ENCODE measurements at places on chromosomes 1 and 21.

- no peak for DNase-seq
These were observed 39.5 kb downstream of the TOR3A start for GRCh38 chr1:179121159-179121938.

- no peak for DNase-seq
These were observed 26.8 kb upstream of the CNN3 start for GRCh38 chr1:94953746-94954145.

DNA sequence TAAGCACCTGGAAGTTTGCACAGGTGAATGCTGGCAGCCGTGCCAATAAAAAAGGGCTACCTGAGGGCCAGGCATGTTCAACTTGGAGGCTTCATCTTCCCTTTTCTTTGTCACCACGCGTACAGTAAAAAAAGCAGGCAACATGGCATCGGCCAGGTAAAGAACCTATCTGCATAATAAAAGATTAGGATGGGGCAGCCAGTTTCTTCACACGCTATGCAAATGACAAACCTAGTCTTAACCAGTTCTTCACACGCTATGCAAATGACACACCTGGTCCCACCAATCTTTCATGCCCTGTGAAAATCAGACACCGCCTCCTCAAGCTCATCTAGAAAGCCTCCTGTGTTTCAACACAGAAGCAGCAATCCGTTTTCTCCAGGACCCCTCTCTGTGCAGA, 413.4 kb downstream of the HLX start:
- DNase-seq = no peak

- no peak for DNase-seq
These were observed 19.3 kb downstream of the DMRTB1 start for GRCh38 chr1:53478502-53478818.

GRCh38 chr1:109817881-109818270, 54.2 kb upstream of the EPS8L3 start:
- no peak for DNase-seq

DNA sequence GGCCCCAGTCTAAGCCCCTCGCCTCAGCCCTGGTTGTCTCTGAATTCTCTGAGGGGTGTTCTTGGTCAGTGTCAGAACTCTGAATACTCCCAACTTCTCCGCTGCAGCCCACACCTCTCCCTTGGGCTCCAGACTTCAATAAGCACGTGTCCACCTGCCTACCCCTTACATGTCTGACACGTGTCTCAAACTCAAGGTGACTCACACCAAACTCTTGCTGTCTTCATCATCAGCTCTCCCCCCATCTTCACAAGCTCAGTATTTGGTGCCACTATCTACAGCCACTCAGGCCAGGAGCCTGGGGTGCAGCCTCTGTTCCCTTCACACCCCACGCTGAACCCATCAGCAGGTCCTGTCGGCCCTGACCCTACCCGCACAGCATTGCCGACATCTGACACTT, 18.8 kb upstream of the UBXN10 start:
- no peak for DNase-seq

DNA sequence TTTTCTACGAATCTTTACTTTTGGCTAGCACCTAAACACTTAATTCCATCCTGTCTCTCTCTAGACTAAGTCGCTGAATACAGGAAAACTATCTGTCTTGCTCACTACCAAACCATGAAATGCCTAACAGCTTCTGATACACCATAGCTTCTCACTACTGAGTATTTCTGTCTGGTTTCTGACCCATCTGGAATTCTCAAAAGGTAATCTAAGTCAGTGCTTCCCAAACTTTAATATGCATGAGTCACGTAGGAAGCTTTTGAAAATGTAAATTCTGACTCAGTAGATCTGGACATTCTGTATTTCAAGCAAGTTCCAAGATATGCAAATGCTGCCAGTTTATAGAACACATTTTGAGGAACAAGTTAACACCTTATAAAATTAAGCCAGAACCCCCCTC, 9.2 kb upstream of the OVGP1 start:
- no peak for DNase-seq

DNA sequence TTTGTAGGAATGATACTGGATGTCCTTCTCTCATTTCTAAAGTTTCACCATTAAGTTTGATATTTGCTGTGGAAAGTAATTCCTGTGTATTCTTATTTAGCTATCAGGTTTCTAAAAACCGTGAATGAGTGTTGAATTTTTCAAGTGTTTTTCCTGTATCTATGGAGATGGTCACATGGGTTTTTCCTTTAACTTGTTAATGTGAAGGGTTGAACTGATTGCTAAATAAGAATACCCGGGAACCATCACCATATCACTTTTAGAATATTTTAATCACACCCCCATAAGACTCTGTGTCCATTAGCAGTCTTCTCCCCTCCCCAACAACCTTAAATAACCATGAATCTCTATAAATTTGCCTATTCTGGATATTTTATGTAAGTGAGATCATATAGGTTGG, 16.5 kb upstream of the ASAP3 start:
- no peak for DNase-seq

DNA sequence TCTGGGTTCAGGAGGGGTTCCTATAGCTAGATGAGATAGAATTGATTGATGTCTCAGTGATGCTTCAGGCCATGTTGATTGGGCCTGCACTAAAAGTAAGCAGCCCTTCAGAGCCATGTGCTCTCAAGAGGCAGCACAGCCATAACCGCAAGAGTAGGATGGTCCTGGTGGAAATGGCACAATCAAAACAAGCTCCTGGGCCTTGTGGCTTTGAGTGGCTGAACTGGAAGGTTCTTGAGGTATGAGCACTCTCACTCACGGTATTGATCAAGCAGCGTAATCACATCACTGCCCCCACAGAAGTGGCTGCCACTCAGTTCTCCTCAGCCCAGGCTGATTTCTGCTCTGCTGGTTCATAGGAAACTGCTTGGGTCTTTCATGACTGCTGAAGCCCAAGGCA, 76.0 kb downstream of the DDR2 start:
- DNase-seq = no peak

DNA sequence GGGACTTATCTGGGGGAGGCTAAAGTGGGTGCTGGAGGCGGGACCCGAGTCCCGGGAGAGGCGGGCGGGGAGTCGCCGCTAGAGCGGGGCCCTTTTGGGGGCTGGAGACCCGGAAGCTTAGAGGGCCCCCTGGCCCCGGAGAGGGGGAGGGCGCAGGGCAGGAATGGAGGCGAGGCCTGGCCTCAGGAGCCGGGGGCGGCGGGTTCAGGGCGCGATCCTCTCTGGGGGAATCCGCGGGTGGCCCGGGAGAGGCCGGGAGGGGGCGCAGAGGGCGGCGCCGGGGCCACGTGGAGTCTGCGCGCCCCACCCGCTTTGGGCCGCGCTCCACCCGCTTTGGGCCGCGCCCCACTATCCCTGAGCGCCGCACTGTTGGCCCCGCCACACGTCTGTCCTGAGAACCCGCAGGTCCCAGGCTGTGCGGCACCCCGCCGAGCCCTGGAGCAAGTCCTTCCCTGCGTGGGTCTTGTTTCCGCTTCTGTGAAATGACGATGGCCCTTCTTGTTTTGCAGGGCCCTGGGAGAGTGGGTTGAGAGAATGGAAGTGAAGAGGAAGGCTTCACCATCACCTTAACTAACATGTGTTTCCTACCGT, 84.4 kb downstream of the NKAIN1 start:
- peak; percentile 88 for DNase-seq

- DNase-seq = no peak
These were observed 175.8 kb downstream of the DHRS3 start for GRCh38 chr1:12442217-12442616.

- peak; percentile 86 for DNase-seq
These were observed at the start of gene ST7L for GRCh38 chr1:112618721-112619517. ST7L (minus strand) TSS chr1:112619141; CDS start chr1:112619113, 28 bp downstream.

GRCh38 chr1:220843481-220844011, 35.7 kb upstream of the HLX start:
- DNase-seq = no peak

DNA sequence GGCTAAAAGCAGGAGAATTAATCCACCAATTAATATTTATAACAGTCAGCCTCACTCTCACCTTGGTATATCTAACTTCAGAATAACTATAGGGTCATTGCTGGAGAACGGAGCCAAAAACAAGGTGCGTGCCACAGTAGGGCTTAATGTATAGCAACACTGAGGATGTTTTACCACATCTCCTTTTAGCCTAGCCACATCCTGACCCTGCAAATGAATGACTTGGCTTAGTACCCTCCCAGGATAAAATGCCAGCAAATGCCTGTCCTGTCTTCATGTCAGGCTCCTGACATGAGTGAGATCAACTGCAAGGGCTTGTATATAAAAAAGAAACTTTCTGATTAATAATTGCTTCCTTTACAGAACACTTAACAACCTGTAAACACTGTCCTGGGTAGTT, 2.7 kb upstream of the CDC42BPA start:
- no peak for DNase-seq

GRCh38 chr1:233004451-233004850, 54.0 kb downstream of the NTPCR start:
- no peak for DNase-seq

GRCh38 chr1:224671076-224671475, 55.0 kb downstream of the CNIH3 start:
- DNase-seq = no peak

GRCh38 chr1:205324781-205325180, 3.2 kb upstream of the NUAK2 start:
- no peak for DNase-seq

DNA sequence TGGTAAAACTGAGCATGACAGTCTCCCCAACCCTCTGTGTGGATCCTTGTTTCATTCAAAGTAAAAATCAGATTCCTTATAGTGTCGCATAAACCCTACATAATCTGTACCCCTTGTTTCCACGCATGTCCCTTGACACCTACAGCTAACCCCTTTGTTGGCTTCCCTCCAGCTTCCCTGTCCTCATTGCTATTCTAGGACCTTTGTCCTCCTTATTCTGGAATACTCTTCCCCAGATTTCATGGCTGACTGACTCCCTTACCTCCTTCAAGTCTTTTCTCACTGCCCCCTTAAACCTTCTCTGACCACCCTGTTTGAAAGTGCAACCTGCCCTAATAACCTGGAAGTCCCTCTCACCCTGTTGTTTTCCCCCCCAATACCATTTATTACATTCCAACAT, 4.0 kb downstream of the RNF11 start:
- peak; percentile 9 for DNase-seq

- DNase-seq = no peak
These were observed 5.9 kb upstream of the CTRC start for GRCh38 chr1:15432324-15432723.

- no peak for DNase-seq
These were observed 17.6 kb downstream of the RIT1 start for GRCh38 chr1:155893389-155894142.

GRCh38 chr1:84006591-84006990, 7.7 kb upstream of the TTLL7 start:
- DNase-seq = no peak

- no peak for DNase-seq
These were observed 50.7 kb downstream of the YARS1 start for GRCh38 chr1:32766328-32766972.

- no peak for DNase-seq
These were observed 76.3 kb downstream of the ZSCAN20 start for GRCh38 chr1:33548721-33549120.

- peak; percentile 91 for DNase-seq
These were observed 12.2 kb upstream of the IL10 start for GRCh38 chr1:206784471-206784903.

DNA sequence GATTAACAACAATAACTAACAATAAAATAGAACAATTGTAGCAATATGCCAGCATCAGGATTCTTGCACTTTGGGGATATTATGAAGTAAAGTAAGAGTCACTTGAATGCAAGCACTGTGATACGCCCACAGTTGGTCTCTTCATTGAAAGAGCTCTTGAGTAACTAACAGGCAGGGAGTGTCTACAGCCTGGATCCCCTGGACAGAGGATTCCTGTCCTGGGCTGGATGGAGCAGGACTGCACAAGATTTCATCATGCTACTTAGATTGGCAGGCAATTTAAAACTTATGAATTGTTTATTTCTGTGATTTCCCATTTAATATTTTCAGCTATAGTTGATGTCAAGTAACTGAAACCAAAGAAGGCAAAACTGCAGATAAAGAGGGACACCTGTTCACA, 13.7 kb upstream of the KRTAP19-5 start:
- DNase-seq = no peak

DNA sequence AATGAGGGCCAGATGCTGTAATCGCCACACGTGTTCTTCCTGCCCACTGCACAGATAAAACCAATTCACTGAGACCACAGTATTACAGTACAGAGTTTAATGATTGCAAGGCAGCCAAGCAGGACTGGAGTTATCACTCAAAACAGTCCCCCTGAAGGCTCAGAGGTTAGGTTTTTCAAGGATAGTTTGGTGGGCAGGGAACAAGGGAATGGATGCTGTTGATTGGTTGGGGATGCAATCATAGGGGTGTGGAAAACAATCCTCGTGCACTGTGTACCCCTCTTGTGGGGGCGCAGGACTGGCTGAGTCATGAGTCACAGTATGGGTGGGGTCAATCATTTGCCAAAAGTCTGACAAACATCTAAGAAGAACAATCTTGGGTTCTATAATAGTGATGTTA, 12.4 kb upstream of the USP1 start:
- no peak for DNase-seq

DNA sequence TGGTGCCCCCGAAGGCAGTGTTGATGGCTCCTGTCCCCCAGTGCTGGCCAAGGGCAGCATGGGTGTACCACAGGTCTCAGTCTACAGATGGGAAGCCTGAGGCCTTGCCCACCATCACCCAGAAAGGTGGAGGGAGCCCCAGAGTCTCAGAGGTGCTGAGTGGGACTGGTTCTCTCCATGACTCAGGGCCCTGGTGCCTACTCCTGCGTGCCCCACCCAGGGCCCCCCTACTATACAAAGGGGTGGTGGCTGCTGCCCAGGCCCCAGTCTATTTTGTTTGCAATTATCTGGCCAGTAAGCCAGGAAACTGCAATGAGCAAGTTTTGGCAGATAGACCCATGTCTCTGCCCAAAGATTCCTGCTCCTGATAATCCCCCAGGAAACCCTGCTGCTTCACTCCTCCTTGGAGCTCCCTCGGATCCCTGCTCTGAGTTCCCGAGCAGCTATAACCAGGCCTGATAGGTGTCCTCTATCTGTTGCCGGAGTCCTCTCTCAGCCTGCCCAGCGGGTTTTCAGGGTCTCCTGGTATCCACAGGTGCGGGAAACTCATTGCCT, 41.7 kb downstream of the EDN2 start:
- DNase-seq = no peak

DNA sequence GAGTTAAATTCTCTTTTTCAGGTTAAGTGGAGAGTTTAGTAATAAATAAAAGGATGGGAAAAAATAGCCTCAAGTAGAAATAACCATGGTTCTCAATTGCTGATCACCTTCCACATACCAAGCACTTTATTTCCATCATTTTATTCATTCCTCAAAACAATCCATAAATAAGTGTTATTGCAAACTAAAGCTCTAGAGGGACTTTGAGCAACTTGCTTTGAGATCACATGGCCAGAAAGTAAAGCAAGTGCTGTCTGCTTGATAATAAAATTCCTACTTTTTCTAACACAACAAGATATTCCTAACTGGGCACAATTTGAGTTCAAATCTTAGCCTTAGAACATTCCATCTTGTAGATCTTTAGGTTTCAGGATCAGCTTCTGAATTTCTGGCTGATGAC, 97.1 kb upstream of the C1orf87 start:
- DNase-seq = no peak

Data from activated CD8-positive, alpha-beta memory T cell treated with anti-CD3 and anti-CD28 coated beads for 24 hours (primary cell).